NCI-H1417 treated with DMSO at 0.1 percent for 48 hours (cell line): ENCODE measurements at places on chromosomes 16 and 17.

DNA sequence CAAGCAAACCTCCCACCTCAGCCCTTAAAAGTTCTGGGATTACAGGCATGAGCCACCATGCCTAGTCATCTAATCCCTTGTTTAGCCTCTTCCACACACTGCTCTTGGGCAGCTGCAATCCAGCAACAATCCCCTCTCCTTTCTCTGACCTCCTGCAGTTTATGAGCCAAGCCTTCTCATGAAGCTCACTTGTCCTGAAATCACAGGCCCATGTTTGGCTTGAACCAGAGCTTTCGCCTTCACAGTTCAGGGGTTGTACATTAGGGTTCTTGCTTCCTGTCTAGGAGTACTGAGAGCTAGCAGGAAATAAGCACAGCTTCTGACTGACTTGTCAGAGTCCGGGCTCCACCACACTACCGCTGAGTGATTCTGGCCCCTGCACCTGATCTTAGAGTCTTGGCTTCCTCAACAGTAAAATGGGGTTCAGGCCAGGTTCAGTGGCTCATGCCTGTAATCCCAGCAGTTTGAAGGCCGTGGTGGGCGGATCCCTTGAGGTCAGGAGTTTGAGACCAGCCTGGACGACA, 16.3 kb downstream of the ERAL1 start:
- no peak for DNase-seq

DNA sequence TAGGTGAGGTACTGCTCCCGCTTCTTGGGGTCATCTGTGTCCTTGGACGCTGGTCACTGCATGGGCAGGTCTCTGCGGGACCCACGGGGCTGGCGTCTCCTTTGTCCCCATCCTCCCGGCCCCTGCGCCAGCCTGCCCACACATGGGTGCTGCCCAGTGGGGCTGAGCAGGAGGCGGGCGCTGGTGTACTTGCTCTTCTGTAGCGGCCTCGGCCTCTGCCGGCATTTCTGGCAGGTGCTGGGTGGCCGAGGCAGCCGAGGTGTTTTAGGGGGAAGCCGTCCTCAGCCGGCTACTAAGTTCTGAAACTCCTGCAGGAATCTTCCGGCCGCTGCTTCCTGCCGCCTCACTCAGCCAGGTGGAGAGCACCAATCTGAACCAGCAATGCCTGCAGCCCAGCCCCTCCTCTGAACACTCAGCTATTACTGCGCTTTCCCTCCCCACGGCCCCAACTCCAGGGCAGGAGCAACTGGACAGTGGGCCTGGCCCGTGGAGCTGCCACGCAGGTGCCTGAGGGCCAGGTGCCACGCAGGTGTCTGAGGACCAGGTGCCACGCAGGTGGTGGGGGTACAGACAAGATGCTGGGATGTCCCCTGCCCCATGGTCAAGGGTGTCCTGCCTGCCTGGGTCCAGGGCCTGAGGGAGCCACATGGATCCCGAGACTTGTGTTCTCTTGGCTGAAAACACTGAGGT, 10.0 kb downstream of the DECR2 start:
- no peak for DNase-seq

DNA sequence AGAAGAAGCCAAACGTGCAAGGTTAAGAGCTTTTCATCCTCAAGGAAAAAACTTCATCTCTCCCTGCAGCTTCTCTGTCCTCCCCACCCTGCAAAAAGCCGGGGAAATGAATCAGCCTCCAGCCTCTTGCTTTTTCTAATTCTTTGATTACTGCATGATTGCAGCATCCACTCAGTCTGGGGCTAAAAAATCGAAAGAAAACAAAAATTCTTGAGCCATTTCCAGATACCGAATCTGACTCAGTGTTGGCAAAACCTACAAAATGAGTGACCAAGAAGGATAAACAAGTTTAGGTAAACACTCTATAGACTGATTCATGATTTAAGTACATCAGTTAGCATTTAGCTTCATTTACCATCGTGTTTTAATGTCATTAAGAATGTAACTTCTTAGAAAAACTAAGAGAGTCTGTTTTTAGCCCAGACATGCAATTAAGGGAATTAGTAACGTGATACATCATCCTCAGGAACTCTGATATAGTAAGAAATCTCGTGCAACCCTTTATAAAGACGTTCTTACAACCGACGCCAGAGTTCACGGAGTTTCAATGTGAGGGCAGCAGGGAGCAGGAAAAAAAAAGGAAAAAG, 287.3 kb upstream of the FOXF1 start:
- no peak for DNase-seq

DNA sequence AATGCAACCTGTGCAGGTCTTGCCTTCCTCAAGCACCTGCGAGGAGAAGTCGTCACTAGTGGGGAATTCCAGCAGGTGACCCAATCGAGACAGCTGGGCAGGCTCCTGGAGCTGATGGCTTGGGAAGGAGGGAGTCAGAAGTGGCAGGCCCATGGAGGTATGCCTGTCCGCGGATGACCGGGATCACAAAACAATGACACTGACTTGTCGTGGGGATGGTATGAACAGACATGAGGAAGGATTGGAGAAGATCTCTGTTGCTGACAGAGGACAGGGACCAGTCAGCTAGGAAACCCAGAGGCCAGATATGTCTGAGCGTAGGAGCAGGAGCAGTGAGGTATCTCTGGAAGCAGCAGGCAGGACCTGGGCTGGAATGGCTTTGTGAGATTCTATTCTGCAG, 233.3 kb downstream of the SOX9 start:
- DNase-seq = no peak

GRCh38 chr16:48446534-48446920, 61.3 kb upstream of the SIAH1 start:
- no peak for DNase-seq

- no peak for DNase-seq
Observed at GRCh38 chr16:81268509-81268908, 30.0 kb downstream of the BCO1 start.
